ENCODE measurements at places on chromosomes 11 and 22. TPM values are rescaled to one million over a fixed set of nuclear protein-coding genes. Genes with fewer than 3 reads are reported as not detected.

KCNJ1 gene
- not detected for total RNA-seq

- DNase-seq: no peak
These were observed 518.7 kb downstream of the NTM start for GRCh38 chr11:131889146-131889577.

- peak; percentile 83 for DNase-seq
These were observed 460.0 kb downstream of the BUD13 start for GRCh38 chr11:116312570-116313391.

- no peak for DNase-seq
These were observed 85.6 kb downstream of the CACNG2 start for GRCh38 chr22:36617694-36618522.

GRCh38 chr11:36254713-36255112, 34.5 kb downstream of the COMMD9 start:
- peak; percentile 16 for DNase-seq

DNA sequence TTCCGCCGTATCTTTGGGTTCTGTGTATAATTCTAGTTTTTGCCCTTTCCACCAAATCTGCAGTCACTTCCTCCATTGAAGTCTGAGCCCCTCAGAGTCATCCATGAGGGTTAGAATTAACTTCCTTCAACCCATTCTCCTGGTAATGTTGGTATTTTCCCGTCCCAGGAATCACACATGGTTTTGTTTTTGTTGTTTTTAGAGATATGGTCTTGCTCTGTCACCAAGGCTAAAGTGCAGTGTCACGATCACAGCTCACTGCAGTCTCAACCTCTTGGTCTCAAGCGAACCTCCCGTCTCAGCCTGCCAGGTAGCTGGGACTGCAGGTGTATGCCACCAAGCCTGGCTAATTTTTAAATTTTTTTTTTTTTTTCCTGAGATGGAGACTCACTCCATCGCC, 18.7 kb downstream of the ZBED4 start:
- no peak for DNase-seq

APOBEC3B gene
- total RNA-seq: 13.6 TPM

SIAE gene
- total RNA-seq: 15.1 TPM

GRCh38 chr11:94968334-94968958, 4.9 kb downstream of the CWC15 start:
- DNase-seq: peak; percentile 27

GRCh38 chr11:116294630-116295029, 478.2 kb downstream of the BUD13 start:
- peak; percentile 35 for DNase-seq

GRCh38 chr22:44042249-44043218, 18.4 kb downstream of the PARVB start:
- DNase-seq: no peak

- no peak for DNase-seq
These were observed 18.4 kb downstream of the GRIK4 start for GRCh38 chr11:120529911-120530310.

- no peak for DNase-seq
These were observed 32.3 kb downstream of the MTMR2 start for GRCh38 chr11:95891423-95892170.

DNA sequence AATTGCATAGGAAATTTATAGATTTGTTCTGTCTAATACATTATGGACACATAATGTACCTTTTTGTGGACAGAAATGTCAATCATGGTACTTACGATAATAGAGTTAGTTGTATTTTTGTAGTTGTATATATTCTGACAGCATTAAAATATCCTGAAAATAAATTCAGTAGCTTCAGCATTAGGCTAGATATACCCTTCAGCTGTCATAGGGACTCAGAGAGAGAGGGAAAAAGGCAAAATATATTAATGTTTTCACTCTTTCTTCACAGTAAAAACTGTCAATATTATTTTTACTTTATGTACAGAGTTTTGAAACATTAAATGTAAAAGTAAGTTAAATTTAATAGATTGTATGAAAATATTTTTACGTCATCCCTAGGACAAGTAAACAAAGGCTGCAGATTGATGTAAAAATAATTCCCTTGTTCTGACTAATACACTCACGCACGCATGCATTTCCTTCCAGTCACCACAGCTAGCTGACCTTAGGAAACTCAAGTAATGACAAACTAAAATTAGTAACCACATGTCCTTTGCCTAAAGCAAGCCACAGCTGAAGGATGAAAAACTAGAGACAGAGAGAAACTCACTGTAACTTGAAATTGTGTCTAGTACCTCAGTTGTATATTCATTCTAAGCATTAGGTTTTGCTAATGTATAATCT, 104.7 kb upstream of the CARD18 start:
- DNase-seq: peak; percentile 94

ANGPTL5 gene
- not detected for total RNA-seq

DNA sequence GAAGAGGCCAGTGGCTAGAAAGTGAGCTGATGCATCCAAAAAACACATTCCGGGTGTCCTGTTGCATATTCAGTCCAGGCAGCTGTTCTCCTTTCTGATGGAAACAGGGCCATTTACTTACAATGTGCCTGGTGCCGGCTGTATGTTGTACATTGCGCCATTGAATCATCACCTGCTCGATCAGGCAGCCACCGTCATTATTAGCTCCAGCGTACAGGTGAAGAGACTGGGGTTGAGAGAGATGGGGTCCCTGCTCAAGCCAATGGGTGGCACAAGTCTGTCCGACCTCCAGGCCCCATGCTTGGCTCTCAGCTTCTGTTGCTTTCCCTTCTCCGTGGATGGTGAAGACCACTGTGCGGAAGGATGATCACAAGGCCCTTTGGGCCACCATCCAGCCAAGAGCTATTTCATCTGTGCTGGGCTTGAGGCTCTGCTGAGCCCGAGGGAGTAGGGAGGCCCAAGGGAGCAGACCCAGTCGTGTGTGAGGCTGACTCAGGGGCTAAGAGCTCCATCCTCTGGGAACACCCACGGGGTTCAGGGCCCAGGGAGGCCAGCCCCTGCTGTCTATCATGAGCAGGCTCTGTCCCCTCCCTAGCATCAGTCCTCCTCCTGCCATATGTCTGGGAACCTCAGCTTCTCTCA, 20.7 kb upstream of the EMID1 start:
- no peak for DNase-seq

DNA sequence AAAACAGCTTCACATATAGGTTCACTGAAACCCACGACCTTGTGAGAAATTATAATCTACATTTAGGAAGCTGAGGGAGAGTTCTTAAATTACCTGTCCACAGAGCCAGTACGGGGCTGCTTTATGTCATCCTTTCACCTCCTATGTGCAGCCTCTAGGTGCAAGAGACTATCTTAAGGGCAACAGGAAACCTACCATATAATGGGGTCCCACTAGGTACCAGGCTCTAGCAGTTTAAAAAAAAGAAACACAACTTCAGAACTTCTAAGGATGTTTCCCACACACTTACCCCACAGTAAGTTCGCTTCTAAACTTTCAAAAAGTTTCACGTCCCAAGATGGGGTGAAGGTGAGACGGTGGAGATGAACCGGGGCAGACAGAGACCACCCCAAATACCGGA, 573 bp downstream of the STK33 start:
- no peak for DNase-seq

SLC22A9 gene
- total RNA-seq: not detected

DNA sequence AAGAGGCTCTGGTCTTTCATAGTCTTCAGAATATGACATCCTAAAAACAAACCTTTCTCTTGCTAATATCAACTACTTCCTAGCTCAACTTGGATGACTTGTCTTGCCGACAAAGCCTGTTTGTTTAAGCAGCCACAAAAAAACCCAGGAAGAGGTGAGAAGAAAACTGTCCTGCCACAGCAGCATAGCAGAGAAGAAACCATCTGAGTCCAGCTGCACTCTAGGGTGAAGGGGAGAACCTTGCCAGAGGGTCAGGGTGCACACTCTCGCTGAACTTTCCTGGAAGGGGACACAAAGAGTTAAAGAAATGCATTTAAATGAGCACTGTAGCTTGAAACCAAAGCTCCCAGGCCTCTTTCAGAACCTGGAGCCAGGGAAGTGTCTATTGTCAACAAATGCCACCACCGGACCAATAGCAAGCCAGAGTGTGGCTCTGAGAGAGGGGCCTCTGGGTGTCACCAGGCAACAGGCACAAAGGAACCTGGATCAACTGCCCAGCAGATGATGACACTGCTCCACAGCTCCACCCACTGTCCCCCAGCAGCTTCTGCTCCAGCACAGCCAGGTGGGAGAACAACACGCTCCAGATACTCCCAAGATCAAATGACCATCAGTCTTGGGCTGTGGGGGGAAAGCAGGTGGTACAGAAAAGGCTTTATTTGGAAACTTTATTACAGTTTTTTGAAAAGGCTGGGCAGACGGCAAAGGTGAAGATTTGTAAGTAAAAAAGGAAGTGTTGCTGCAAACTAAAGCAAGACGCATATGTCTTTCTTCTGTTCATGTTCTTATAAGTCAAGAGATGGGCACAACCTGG, 105.7 kb downstream of the RASSF10 start:
- DNase-seq: no peak

- DNase-seq: no peak
These were observed 44.6 kb downstream of the CYB5R2 start for GRCh38 chr11:7628660-7629059.

- DNase-seq: peak; percentile 64
These were observed 9.3 kb downstream of the TFIP11 start for GRCh38 chr22:26502688-26503561.

- DNase-seq: no peak
These were observed 18.3 kb upstream of the TMPRSS4 start for GRCh38 chr11:118058311-118059245.

NXPE4 gene
- not detected for total RNA-seq

GRCh38 chr22:35678836-35679235, 30.6 kb downstream of the APOL6 start:
- no peak for DNase-seq

GRCh38 chr22:49738566-49738965, 89.1 kb downstream of the BRD1 start:
- no peak for DNase-seq

DNA sequence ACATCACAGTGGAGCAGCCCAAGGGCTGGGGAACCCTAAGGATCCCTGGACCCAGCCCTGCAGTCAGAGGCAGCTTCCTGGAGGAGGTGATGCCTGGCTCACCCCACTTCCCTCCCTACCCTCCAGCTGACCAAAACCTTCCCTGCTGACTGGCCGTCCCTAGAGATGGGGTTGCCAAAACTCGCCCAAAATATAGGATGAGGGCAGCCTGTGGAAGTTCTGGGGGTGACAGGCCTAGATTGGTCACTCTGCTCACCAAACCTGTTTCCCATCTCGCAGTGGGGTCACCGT, 35.0 kb upstream of the PPARA start:
- no peak for DNase-seq

DNA sequence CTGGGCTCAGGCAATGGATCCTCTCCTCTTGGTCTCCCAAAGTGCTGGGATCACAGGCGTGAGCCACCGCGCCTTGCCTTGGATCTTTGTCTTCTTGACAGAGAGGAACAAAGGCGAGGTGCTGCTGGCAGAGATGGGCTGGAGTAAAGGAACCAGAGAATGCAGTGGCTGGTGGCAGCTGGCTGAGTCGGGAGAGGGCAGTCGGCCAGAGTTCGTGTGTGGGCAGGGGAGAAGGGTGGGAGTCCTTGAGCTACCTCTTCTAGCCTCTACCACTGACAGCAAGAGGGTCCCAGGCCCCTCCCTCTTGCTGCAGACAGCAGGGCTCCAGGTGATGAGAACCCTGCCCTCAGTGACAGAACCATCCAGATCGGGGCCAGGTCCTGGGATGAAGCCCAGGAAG, 86.2 kb upstream of the LINC01488 start:
- DNase-seq: no peak

DNA sequence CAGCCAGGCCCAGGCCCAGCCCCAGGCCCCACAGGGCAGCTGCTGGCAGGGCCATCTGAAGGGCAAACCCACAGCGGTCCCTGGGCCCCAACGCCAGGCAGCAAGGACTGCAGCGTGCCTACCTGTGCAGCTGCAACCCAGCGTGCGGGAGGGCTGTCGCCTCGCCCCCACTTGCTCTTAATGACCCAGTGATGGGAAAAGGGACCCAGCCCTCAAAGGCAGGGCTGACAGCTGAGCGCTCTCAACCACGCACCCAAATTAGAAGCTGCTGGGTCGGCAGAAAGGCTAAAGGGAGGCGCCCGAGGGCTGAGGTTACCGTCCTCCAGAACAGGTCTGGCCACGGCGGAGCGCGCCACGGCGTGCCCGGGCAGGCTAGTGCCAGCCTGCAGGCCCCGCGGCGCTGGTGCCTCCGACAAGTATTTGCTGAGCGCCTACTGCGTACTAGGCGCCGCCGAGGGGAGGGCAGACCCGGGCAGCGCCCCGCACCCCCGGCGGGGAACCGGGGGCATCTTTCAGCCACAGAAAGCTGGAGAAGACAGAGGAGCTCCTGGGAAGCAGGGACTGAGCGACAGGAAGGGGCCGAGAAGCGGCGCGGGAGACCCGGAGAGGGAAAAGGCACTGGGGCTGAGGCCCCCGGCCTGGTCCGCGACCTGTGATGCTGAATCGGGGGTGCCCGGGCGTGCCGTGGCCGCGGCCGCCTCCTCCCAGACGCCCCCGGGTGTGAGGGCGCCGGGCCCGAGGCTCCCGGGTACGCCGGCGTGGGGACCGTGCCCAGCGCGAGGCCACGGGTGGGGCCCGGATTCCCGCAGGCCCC, 773 bp downstream of the HRAS start:
- DNase-seq: peak; percentile 24

DNA sequence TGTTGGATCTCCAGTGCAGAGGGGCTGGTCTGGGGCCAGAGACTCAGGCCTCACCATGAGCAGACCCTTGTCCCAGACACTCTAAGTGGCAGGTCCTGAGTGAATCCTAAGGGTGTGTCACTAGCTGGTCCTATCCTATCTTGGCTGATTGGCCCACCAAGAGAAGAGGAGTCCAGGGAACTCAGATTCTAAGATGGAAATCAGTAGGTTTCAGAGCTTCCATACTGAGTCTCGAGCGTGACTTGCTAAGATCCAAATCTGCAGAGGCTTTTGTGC, 10.9 kb downstream of the POU2AF1 start:
- no peak for DNase-seq

- DNase-seq: no peak
These were observed 17.4 kb upstream of the BACE1-AS start for GRCh38 chr11:117273550-117274289.

KCTD14 gene
- total RNA-seq: 1.8 TPM

DNA sequence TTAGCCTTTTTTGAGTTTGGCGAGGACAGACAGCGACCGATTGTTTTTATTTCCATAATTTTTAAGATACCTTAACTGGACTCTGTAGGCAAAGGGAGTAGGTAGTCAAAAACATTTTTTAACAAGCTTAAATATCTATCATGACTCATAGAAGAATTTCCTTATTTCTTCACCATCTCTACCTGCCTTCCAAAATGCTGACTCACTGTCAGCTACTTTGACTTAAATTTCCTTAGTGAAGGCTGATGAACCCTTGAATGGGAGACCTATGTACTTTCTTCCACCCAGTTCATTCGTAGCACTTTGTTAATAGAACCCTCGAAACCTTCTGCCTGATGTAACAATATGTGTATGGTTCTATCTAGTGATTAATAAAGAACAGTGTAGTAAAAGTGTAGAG, 1.1 kb upstream of the MTMR2 start:
- no peak for DNase-seq

- no peak for DNase-seq
These were observed 32.7 kb upstream of the CD82 start for GRCh38 chr11:44532809-44533208.
